Esophagus muscularis mucosa (tissue), 4 donors: ENCODE measurements at places on chromosomes 6 and 20. TPM values are rescaled to one million over a fixed set of nuclear protein-coding genes. Genes with fewer than 3 reads are reported as not detected.

GRCh38 chr6:116145803-116146675 lies 20.1 kb upstream of the COL10A1 start:
- no peaks in the 10 kb centered on the region for H3K27me3 ChIP-seq
- H3K4me1 ChIP-seq: no peaks in the 10 kb centered on the region
- H3K36me3 ChIP-seq: no peaks in the 10 kb centered on the region
- DNase-seq: no peak
- no peak overlapping the region for H3K4me3 ChIP-seq

DNA sequence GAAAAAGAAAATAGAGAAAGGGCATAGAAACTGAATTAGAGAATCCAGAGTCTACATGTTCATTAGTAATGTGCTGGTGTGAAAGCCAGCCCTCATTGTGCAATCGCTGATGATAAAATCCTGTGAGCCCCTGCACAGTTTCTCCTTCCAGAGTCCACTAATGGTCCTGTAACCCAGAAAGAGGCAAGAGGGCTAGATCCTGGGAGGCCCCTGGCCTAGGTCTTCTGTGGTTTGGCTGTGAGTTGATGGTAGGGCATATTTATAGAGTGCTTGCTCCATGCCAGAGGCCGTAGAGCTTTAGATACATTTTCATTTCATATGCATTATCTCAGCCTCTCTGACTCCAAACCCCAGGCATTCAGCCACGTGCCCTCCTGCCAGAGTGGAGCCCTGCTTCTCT lies 94.9 kb upstream of the MTHFD1L start:
- no peak overlapping the region for H3K4me3 ChIP-seq
- DNase-seq: no peak
- no peaks in the 10 kb centered on the region for H3K27me3 ChIP-seq

GRCh38 chr6:111743360-111743759 lies 129.9 kb downstream of the FYN start:
- H3K27ac ChIP-seq: no peak overlapping the region
- no peak overlapping the region for H3K4me3 ChIP-seq
- no peaks in the 10 kb centered on the region for H3K36me3 ChIP-seq

- no peak for DNase-seq
- H3K4me1 ChIP-seq: no peaks in the 10 kb centered on the region
- no peaks in the 10 kb centered on the region for H3K36me3 ChIP-seq
- no peak overlapping the region for H3K4me3 ChIP-seq
- no peak overlapping the region for H3K27ac ChIP-seq
- no peaks in the 10 kb centered on the region for H3K27me3 ChIP-seq
Measured at GRCh38 chr6:44957156-44957555, 371.0 kb upstream of the RUNX2 start.

DNA sequence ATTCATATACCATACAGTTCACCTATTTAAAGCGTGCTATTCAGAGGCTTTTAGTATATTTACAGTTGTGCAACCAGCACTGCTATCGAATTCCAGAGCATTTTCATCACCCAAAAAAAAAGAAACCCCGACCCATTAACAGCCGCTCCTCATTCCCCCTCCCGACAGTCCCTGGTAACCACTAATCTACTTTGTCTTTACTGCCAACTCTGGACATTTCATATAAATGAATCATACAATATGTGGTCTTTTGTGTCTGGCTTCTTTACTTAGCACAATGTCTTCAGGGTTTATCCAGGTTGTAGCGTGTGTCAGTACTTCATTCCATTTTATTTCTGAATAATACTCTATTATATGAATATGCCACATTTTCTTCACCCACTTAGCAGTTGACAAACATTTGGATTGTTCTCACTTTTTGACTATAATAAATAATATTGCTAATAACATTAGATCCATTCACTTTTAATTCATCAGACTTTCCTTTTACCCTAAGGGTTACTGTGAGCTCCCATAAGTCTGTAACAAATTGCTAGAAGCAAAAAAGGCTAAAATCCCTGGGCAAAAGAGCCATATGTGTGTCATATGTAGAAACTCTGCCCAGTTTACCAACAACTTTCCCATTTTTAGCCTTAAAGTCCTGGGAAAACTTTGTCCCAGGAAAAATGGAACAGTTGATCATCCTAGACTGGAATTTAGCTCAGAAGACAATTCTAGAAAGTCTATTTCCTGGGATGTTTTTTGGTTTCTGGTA lies 23.2 kb upstream of the ROS1 start:
- no peak for DNase-seq
- H3K4me1 ChIP-seq: peaks cover 2% of the 10 kb centered on the region
- H3K36me3 ChIP-seq: no peaks in the 10 kb centered on the region
- H3K4me3 ChIP-seq: no peak overlapping the region

The ULBP3 gene
- total RNA-seq: 0.86 TPM

The TFAP2A gene
- total RNA-seq: 1.2 TPM

The ZSCAN31 gene
- total RNA-seq: 13.1 TPM
